Right atrium auricular region (tissue), 2 donors: ENCODE measurements at places on chromosomes 1 and 21.

DNA sequence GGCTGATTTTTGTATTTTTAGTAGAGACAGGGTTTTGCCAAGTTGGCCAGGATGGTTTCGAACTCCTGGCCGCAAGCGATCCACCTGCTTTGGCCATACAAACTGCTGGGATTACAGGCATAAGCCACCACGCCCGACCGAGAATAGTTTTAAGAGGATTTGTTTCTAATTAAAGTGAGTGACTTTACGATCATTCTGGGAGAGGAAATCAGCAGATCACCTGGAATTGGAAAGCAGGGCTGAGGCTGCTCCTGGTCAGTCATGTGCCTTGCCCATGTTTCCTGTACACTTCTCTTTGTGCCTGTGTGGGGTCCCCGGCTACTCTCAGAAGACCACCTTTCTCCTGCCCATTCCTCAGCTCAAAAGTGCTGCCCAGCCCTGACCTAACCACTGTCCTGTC lies 33.9 kb downstream of the ZBTB8B start:
- no peak for DNase-seq
- no peak overlapping the region for H3K4me3 ChIP-seq
- no peaks in the 10 kb centered on the region for H3K36me3 ChIP-seq
- peaks cover 21% of the 10 kb centered on the region for H3K4me1 ChIP-seq
- H3K27me3 ChIP-seq, result no peaks in the 10 kb centered on the region

- no peak overlapping the region for H3K27ac ChIP-seq
- no peak overlapping the region for H3K4me3 ChIP-seq
- H3K4me1 ChIP-seq, result peaks cover 31% of the 10 kb centered on the region
- no peaks in the 10 kb centered on the region for H3K27me3 ChIP-seq
- peak; percentile 73 for DNase-seq
Observed at GRCh38 chr1:229068270-229068987, 202.5 kb upstream of the RAB4A start.

- no peak overlapping the region for H3K4me3 ChIP-seq
- no peaks in the 10 kb centered on the region for H3K36me3 ChIP-seq
Observed at GRCh38 chr1:151846686-151847237, 6.8 kb downstream of the THEM5 start.

DNA sequence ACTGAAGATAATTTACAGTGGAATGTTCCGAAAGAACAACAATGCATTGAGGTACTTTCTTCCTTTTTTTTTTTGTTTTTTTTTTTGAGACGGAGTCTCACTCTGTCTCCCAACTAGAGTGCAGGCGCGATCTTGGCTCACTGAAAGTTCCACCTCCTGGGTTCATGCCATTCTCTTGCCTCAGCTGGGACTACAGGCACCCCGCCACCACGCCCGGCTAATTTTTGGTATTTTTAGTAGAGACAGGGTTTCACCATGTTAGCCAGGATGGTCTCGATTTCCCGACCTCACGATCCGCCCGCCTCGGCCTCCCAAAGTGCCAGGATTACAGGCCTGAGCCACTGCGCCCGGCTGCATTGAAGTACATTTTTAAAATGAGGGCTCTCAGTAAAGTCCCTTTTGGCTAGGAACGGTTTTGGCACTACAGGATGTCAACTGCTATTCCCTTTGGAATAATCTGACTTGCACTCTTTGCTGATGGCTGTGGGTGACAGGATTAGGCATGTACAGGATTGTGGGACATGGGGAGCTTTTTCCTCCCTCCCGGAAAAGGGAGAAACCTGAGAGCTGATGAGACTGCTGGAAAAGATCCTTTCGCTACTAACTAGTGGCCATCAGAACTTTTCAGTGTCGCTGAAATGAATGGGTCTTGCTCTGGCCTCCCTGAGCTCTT lies 56.9 kb upstream of the EDEM3 start:
- H3K27me3 ChIP-seq, result no peaks in the 10 kb centered on the region
- DNase-seq, result no peak
- no peaks in the 10 kb centered on the region for H3K4me1 ChIP-seq
- peak overlapping the region; percentile 55 for H3K27ac ChIP-seq
- H3K36me3 ChIP-seq, result peaks cover 53% of the 10 kb centered on the region
- H3K4me3 ChIP-seq, result no peak overlapping the region

DNA sequence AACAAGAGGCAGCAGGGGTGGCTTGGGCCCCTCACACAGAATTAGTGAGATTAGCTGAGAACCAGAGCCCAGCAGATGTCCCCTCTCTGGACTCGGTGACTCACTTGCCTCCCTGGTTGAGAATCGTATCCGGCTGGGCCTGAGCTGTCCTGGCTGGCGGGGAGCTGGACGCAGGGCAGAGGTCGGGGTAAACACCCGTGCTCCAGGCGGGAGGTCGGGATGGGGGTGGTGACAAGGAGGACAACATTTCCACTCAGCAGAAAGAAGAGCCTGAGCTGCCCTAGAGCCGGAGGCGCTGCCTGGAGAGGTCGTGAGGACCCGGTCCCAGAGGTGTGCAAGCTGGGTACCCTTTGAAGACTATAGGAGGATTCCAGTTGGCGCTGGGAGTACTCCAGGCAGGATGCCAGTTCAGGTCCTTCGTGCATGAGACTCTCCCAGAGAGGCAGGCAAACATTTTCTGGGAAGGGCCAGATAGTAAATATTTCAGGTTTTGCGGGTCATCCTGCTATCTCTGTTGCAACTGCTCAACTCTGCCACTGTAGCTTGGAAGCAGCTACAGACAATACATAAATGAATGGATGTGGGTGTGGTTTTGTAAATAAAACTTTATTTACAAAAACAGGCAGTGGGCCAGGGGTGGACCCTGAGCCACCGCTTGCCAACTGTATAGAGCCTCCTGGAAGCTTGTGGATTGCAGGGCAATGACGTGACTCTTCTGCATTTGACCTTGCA lies 116.8 kb upstream of the WNT4 start:
- no peaks in the 10 kb centered on the region for H3K4me1 ChIP-seq
- DNase-seq, result no peak
- no peak overlapping the region for H3K4me3 ChIP-seq
- H3K36me3 ChIP-seq, result no peaks in the 10 kb centered on the region

DNA sequence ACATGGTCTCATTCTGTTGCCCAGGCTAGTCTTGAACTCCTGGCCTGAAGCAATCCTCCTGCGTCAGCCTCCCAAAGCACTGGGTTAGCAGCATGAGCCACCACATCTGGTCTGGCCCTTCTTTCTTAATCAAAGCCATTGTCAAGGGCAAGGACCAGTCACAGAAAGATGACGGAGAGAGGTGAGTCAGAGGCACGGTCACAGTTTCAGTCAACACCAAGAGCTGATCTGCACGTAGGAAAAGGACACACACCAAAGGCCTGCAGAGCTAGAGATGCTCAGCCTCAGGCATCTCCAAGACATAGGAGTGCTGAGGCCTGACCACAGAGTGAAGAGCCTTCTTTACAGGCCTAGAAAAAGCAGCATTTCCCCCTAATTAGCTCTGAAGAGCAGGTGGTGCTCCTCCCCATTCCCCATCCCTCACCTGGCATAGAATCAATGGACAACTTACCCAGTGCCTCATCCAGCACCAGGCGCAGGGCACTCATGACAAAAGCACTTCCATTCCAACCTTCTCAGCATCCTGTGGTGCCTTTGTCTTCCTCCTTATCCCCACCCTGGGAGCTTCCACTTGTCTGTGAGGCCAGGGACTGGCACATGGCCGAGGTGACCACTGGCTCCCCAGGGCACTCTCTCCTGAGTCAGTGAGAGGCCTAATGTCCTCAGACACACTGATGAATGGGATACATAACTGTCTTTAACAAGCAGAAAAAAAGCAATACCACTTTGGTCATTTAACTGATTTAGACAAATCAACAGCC lies 139.8 kb downstream of the AJAP1 start:
- H3K27me3 ChIP-seq, result no peaks in the 10 kb centered on the region
- H3K36me3 ChIP-seq, result no peaks in the 10 kb centered on the region
- DNase-seq, result peak; percentile 43
- no peak overlapping the region for H3K27ac ChIP-seq
- H3K4me1 ChIP-seq, result no peaks in the 10 kb centered on the region

- no peaks in the 10 kb centered on the region for H3K4me1 ChIP-seq
- no peak overlapping the region for H3K4me3 ChIP-seq
- no peaks in the 10 kb centered on the region for H3K27me3 ChIP-seq
- peaks cover 17% of the 10 kb centered on the region for H3K36me3 ChIP-seq
- no peak overlapping the region for H3K27ac ChIP-seq
Observed at GRCh38 chr21:33608559-33608958, 20.1 kb upstream of the DONSON start.

DNA sequence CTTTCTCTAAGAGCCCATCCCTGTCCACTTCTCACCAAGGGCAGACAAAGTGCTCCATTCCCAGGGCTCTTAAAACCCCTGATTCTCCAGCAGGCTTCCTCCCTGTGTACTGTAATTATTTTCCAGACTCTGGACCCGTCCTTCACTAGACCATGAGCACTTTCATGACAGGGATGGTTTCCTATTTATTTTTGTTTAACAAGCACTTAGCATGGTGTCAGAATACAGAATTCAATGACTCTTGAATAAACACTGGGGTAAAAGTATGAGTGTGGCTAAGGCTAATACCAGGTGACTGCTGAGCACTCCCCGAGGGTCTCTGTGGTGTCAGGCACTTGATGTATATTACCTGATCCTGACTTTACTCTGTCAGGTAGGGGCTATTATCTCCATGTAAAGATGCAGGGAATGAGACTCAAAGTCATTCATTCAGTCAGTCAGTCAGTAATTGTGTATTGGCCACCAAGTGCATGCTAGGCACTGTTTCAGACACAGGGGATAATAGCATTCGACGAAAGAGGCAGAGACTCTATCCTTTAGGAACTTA lies 47.2 kb downstream of the C1orf21 start:
- no peaks in the 10 kb centered on the region for H3K27me3 ChIP-seq
- H3K4me3 ChIP-seq, result no peak overlapping the region
- no peak overlapping the region for H3K27ac ChIP-seq
- H3K36me3 ChIP-seq, result no peaks in the 10 kb centered on the region

- no peak overlapping the region for H3K27ac ChIP-seq
- H3K4me3 ChIP-seq, result no peak overlapping the region
- no peaks in the 10 kb centered on the region for H3K4me1 ChIP-seq
- H3K36me3 ChIP-seq, result no peaks in the 10 kb centered on the region
Observed at GRCh38 chr1:53315456-53316423, 12.1 kb downstream of the LRP8 start.

DNA sequence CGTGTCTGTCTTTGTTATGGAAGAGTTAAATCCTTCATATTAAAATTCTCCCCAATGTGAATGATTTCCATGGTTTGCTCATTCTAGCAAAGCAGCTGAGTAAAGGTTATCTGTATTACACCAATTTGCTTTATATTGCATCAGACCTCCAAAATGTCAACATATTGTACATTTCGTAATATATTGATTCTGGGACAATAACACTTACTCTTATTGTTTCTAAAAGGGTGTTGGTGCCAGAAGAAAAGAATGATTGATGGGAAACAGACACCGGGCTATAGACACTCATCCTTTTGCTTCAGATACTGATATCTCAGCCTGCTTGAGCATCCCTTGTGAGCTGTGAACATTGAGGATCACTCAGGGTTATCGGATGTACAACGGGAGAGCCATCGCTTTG lies 7.0 kb downstream of the NTNG1 start:
- H3K36me3 ChIP-seq, result no peaks in the 10 kb centered on the region
- no peaks in the 10 kb centered on the region for H3K27me3 ChIP-seq
- no peak for DNase-seq
- no peak overlapping the region for H3K4me3 ChIP-seq
- H3K4me1 ChIP-seq, result no peaks in the 10 kb centered on the region

DNA sequence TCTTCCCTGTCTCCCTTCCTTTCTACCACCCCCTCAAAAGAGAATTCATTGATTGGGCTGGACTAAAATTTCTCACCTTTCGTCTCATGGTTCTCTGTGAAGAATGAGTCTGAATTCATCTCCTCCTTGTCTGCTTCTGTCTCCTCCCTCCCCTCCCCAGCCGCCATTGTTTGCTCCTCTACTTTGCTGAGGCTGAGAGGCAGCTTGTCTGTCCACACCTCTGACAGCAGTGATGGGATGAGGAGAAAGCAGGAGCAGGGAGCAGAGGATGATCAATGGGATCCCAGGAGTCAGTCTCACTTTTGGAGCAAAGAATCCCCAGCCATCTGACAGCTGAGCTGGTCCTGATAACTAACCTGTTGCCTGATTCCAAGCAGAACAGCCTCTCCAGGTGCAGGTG lies 2.5 kb downstream of the ILDR2 start:
- H3K27ac ChIP-seq, result no peak overlapping the region
- no peak for DNase-seq
- no peaks in the 10 kb centered on the region for H3K27me3 ChIP-seq
- H3K4me1 ChIP-seq, result peaks cover 15% of the 10 kb centered on the region
- no peak overlapping the region for H3K4me3 ChIP-seq
- H3K36me3 ChIP-seq, result no peaks in the 10 kb centered on the region

DNA sequence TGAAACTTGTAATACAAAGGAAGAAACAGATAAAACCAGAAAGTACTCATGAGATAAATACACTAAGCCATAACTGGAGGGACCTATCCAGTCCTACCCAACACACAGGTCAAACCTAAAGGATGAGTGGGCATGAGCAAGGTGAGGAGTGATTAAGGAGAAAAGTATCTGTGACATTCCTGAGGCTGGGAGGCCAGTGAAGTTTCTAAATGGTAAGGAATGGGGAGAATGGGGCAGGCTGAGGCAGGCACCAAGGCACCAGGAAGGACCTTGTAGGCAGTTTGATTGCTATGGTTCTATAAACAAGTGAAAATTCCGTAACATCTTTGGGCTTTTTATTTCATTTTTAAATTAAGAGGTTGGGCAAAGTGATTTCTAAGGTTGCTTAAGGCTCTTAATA lies 10.4 kb downstream of the DDX59 start:
- no peak for DNase-seq
- H3K27me3 ChIP-seq, result no peaks in the 10 kb centered on the region
- no peak overlapping the region for H3K27ac ChIP-seq
- H3K4me1 ChIP-seq, result no peaks in the 10 kb centered on the region
- no peak overlapping the region for H3K4me3 ChIP-seq

DNA sequence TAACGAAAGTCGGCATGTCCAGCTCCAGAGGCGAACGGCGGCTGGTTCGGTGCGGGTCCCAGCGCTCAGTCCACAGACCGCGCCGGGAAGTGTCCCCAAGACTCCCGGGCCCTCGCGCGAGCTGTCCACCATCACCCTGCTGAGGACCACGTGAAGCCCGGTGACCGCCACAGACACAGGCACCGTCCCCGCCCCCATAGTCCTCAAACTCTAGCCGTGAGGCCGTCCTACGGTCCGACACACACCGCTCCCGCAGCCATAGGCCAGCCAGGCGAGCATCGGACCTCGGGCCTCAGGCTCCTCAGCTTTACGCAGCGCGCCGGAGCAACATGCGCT lies 535 bp downstream of the SETD4 start:
- H3K4me3 ChIP-seq, result peak overlapping the region; percentile 46
- no peaks in the 10 kb centered on the region for H3K27me3 ChIP-seq
- peaks cover 2% of the 10 kb centered on the region for H3K4me1 ChIP-seq
- no peak for DNase-seq
- H3K36me3 ChIP-seq, result peaks cover 25% of the 10 kb centered on the region

DNA sequence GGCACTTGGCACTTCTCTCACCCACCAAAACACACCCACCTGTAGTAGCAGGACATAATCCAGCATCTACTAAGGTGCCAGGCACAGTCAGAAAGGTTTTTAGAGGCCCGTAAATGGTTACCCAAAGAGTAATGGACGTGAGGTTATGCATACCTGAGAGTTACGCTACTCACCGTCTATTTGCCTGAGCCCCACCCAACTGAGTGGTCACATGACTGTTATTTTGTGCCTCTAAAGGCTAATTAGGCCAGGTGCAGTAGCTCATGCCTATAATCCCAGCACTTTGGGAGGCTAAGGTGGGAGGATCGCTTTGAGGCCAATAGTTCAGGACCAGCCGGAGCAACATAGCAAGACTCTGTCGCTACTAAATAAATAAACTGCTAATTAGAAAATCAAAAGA lies 11.0 kb downstream of the LMX1A start:
- no peaks in the 10 kb centered on the region for H3K4me1 ChIP-seq
- no peak for DNase-seq
- H3K27ac ChIP-seq, result no peak overlapping the region

- no peak overlapping the region for H3K4me3 ChIP-seq
- peaks cover 7% of the 10 kb centered on the region for H3K4me1 ChIP-seq
Observed at GRCh38 chr1:209590405-209590804, 6.9 kb downstream of the CAMK1G start.
